Stimulated activated CD8-positive, alpha-beta memory T cell treated with anti-CD3 and anti-CD28 coated beads, Interleukin-2, amount 100 ng/mL, for 48 hours (primary cell): ENCODE measurements at places on chromosomes 16 and 17.

DNA sequence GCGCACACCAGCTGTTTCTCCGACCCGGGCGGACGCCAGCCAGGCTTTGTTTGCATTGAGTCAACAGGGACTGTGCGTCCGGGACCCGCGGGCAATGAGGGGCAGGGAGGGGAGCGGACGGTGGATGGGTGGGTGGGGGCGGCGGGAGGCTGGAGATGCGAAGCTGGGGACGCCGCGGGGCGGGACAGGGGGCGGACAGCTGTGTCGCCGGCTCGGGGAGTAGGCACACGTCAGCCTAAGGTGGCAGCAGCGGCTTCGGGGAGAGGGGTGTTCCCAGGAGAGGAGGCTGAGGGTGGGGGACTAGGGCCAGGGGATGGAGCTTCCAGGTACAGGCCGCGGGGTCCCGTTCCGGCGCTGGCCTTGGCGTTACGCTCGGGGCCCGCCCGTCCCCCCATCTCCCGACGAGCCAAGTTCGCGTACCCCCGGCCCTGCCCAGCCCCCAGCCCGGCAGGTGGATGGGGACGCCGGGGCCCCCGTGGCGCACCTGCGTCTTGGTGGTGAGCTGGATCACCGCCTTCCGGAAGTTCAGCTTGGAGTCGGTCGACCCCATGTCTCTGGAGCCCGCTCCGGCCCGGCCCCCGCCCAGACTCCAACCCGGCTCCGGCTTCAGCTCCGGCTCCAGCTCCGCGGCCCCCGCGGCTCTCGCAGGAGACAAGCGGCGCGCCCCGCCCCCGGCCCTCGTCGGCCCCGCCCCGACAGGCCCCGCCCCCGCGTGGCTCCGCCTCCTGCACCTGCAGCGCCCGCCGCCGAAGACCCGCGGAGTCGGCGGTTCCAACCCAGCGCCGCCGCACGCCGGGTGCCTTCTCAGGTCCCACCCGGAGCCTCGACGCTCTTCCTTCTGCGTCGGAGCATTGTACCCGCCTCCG is at the start of gene HID1:
Gene HID1 (minus strand): TSS at position 653 of the 866 bp plus-strand sequence. CDS start 103 bp downstream, at position 550.
- peak; percentile 66 for DNase-seq

- no peak for DNase-seq
Observed at GRCh38 chr17:40615068-40615840, 32.4 kb downstream of the SMARCE1 start.

DNA sequence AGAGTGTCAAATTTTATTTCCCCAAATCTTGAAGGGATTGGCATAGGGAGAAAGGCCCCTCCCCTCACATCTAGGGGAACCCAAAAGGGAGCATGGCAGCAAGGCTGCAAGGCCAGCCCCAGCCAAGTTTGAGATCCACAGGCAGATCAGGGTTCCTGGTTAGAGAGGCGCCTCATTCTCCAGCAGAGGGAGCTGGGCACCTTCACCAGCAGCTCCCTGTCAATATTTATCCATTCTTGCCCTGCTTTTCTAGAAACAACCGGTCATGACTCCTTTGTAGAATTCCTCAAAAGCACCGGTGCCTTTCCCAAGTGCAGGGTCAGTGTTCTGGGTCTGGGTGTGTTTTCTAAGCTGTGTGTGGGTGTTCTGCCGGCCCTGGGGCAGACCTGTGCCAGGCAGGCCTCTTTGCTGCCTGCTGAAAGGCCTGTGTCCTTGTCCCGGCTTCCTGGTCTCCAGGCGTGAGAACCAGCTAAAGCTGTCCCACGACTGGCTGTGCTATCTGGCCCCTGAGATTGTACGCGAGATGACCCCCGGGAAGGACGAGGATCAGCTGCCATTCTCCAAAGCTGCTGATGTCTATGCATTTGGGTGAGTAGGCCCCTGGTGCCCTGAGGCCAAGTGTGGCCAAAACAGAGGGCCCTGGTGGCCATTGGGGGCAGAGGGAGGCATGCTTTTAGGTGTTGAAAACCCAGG is 21.2 kb upstream of the LGALS9 start:
- DNase-seq, result no peak

DNA sequence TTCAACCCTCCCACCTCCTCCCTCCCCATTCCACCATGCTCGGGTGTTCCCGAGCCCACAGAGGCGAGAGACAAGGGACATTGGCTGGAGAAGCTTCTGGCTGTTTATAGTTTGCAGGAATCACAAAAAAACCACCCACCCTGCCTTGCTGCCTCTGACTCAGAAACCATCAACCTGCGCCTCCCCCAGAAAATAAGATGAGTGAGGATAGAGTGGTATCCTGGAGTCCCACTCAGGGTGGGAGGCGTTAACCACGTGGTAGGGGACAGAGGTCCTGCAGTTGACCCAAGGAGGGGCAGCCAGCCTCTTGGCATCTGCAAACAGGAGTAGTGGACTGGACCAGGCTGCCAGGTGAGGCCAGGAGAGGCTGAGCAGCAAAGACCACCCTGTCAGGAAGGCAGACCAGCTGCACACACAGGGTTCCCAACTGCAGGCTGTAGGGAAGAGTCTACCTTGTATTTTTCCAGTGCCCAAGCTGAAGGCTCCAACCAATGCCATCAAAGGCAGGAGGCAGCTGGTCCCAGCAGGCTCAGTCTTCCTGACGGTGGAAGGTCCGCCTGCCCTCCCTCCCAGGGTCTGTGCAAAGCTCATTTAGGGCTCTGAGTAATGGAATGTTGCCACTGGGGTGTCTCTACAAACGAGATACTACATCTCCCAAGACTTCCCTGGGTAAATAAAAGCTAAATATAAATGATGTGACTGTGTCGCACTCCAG is 201.5 kb upstream of the TNRC6C start:
- no peak for DNase-seq

- peak; percentile 35 for DNase-seq
Observed at GRCh38 chr17:17681744-17682292, 560 bp downstream of the RAI1 start.

GRCh38 chr16:48121276-48121675 is 34.5 kb downstream of the ABCC12 start:
- no peak for DNase-seq

- peak; percentile 12 for DNase-seq
Observed at GRCh38 chr17:32265192-32265923, at the start of gene RHBDL3. Gene RHBDL3 (plus strand): TSS chr17:32265832. CDS start chr17:32266190, 358 bp downstream.

- no peak for DNase-seq
Observed at GRCh38 chr17:57918017-57918895, 37.0 kb downstream of the CUEDC1 start.

GRCh38 chr17:62630365-62631085 is 3.1 kb downstream of the MRC2 start:
- DNase-seq, result no peak

- no peak for DNase-seq
Observed at GRCh38 chr17:30472238-30472890, 4.8 kb upstream of the GOSR1 start.

GRCh38 chr17:38333635-38334295 is 10.0 kb downstream of the GPR179 start:
- peak; percentile 36 for DNase-seq

GRCh38 chr17:80942423-80943345 is 49.0 kb upstream of the CHMP6 start:
- no peak for DNase-seq

DNA sequence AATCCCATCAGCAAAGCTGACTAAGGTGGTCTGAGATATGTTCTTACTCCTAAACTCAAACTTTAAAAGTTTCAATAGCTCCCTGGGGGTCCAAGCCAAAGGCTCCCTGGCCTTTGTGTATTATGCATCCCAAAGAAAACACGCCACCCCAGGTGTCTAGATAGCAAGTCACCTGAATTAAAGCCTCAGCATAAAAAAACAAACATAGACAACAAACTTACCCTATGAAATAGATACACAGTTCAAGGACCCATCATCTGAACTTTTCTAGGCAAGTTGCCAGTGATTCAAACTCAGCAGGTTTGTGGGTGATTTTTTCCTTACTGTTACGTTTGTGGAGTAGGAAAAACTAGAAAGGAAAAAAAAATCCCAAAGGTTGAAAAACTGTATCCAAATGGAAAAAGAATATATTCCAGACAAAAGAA is 12.5 kb downstream of the CMTM3 start:
- DNase-seq, result no peak

DNA sequence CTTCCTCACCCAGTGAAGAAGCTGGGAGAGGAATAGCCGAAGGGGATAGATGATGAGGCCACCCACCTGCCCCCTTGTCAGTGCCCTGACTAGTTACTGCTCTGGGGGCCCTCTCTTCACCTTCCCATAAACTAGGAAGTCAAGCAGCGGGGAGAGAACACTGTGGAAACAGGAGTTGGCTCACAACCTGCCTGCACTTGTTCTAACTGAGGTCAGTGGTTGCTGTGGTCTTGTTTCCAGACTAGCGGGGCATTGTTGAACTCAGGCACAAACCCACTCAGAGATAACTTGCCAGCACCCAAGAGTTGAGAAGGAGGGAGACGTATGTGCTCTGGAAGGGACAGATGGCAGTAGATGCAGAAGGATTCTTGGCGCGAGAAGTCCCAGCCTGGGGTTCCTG is 48.6 kb upstream of the DDX52 start:
- no peak for DNase-seq

DNA sequence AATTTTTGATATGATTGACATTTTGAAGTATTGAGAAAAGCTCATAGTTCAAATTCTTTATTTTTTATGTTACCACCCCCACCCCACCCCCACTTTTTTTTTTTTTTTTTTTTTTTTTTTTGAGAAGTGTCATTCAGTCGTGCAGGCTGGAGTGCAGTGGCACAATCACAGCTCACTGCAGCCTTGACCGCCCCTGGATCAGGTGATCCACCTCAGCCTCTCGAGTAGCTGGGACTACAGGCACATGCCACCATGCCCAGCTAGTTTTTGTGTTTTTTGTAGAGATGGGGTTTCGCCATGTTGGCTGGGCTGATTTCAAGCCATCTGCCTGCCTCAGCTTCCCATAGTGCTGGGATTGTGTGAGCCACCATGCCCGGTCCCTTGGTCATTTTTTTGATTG is 7.4 kb downstream of the TAF15 start:
- DNase-seq, result no peak

- no peak for DNase-seq
Observed at GRCh38 chr16:80142281-80142680, 398.5 kb upstream of the DYNLRB2 start.
